ENCODE measurements at places on chromosomes 16 and 17.

- no peak for DNase-seq
These were observed at the start of gene RAB37 for GRCh38 chr17:74736513-74737298. RAB37 (plus strand) TSS chr17:74737256; CDS start chr17:74737273, 17 bp downstream.

DNA sequence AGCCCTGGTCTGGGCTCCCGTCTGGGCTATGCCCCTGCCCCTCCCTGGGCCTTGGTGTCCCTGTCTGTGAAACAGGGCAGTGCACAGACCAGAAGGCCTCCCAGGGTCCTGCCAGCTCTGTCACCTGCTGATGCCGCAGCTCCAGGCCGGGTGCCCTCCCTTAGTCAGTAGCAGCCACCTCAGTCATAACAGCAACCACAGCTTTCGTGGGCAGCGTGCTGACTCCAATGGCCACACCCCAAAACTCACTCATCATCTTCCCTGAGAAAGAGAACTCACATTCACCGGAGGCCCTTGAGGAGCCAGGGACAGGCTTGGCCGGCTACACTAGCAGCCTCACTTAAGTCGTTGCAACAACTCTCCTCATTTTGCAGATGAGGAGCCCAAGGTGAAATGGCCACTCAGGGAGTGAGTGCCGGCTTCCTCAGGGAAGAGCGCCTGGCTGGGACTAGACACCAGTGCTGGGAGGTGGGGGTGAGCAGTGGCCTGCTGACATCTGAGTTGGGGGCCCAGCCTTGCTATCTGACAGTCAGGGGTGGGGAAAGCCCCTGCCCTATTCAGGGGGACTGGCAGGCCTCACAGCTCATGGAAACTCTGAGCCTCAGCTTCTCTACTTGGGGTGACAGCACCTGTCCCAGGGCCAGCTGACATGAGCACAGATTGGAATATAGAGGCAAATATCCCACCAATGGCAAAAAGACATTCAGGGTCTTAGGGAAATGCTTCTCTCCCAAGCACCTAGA, 22.6 kb downstream of the SLC5A10 start:
- DNase-seq: no peak

- no peak for DNase-seq
These were observed 205.1 kb upstream of the MAF start for GRCh38 chr16:79805621-79806020.

DNA sequence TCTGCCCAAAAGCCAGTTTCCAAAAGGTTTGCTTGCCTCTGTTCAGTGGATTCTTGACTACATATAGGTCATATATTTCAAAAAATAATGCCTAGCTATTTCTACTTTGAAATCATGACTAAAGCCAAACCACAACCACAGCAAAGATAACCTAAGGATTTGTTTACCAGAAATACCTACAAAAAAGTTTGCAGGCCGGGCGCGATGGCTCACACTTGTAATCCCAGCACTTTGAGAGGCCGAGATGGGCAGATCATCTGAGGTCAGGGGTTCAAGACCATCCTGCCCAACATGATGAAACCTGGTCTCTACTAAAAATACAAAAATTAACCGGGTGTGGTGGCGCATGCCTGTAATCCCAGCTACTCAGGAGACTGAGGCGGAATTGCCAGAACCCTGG, 15.2 kb downstream of the CARHSP1 start:
- no peak for DNase-seq

GRCh38 chr16:84245956-84246678, 6.3 kb upstream of the KCNG4 start:
- DNase-seq: no peak

DNA sequence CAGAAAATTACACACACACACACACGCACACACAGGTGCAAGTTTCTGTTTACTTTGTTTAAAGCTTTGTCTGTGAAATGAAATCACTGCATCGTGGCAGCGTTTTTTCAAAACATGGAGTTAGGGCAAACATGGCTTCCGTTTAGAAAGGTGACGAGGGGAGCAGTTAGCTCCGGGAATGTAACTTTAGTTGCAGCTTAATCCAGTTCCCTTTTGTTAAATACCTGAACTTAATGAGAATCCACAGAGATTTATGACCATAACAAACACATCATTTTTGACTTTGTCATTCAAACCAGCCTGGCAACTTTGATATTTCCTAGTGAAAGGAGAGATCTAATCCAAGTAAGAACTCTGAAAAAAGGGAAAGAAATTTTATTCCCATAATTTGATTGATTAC, 12.1 kb downstream of the HS3ST3A1 start:
- DNase-seq: no peak

GRCh38 chr16:66250686-66251431, 115.6 kb upstream of the CDH5 start:
- peak; percentile 94 for DNase-seq

- DNase-seq: no peak
These were observed 201.8 kb downstream of the CDH11 start for GRCh38 chr16:64919929-64920607.

- DNase-seq: no peak
These were observed 84.7 kb downstream of the SLC5A11 start for GRCh38 chr16:24930440-24930839.

- DNase-seq: no peak
These were observed 131.8 kb downstream of the IRX5 start for GRCh38 chr16:55062442-55062841.
